ENCODE measurements at places on chromosomes 11 and 22.
A peak's percentile ranks its signal among the peaks of the same experiment; 100 is the strongest.

DNA sequence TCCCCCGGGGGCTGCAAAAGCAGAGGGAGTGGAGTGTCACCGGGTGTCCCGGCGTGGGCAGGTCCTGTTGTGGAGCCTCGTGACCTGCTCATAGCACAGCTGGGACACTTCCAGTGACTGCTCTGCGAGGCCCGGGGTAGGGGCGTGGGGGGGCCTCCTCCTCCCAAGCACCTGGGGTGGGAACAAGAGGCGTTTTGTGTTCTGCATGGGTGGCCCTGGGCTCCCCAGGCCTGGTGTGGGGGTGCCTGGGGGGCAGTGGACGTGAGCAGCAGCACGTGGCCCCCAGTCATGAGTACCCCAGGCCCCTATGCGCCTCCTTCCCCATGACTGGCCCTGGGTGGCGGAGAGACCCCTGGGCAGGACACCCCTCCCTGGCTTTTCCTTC lies 104.7 kb downstream of the KCNQ1 start:
- DNase-seq, result no peak

DNA sequence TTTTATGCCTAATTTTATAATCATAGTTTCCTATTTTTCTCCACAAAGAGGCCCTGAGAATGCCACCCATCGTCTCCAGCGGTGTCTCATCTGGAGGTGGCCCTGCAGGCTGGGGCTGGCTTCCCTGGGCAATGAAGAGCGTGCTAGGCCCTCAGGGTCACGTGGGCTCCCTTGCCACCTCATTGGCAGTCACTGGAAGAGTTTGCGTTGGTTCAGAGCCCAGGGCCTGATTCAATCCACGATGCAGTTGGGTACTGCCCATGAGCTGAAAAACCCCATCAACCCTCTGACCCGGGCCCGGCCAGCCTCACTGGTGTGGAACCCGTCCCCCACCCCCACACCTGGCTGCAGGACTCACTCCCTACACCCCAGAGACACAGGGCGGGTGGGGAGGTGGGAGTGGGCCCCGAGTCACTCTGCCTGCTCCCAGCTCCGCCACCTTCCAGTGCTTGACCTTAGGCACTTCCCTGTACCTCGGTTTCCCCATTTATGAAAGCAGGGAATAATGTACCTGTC lies 43.4 kb upstream of the A4GALT start:
- DNase-seq, result no peak

GRCh38 chr11:69878144-69878883 lies 59.1 kb upstream of the FGF3 start:
- DNase-seq, result no peak

DNA sequence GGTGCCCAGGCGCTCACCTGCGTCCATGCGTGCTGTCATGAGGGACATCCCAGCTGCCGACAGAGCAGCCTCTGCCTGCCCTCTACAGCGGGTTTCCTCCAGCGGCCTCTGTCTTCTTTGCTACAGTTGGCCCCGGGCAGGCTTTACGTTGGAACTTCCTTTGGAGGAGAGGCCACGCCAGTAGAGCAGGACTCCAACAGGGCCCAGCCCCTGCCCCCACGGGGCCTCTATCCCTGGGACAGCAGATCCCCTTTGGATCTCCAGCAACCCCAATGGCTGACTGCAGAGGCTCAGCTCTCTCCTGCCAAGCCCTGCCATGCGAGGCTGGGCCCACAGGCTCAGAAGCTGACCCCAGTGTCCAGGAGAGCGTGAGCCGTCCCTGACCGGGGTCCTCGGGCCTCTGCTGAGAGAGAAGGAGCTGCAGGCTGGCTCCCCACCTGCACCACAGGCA lies 12.1 kb downstream of the TRPM5 start:
- DNase-seq, result no peak

- no peak for DNase-seq
Measured at GRCh38 chr11:124798991-124799347, 1.2 kb downstream of the MSANTD2 start.

DNA sequence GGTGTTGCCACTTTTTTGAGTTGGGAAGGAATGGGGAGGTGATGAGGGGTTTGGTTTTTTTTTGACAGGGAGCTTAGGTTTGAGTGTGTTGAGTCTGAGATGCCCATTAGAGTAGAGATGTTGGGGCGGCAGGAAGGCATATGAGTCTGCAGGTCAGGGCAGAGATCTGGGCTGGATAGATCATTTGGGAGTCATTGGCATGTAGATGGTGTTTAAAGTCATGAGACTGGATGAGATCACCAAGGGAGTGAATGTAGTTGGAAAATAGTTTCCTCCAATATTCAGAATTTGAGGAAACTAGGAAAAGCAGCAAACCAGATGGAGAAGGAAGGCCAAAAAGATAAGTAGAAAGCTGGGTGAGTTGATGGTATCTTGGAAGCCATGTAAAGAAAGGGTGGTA lies 2.1 kb upstream of the ANAPC15 start:
- no peak for DNase-seq

DNA sequence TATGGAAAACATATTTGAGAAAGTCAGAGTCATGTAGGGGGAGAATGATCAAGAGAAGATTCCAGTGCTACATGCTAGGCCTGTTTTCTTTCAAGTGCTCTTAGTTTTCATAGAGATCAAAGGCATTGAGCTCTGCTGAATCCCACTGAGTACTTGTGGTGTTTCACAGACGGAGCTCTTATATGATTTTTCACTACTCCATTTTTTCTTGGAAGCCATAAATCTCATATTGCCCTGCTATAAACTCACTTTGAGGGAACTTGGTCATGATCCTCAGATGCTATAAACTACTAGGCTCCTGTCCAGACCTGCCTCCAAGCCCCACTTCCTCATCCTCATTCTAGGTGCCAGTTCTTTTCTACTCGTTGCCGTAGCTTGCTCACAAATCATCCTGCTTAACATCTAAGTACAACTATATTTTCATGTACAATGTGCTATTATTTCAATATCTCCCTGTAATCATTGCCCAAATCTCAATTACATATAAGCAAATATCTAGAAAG lies 180.8 kb upstream of the CCDC179 start:
- no peak for DNase-seq

- no peak for DNase-seq
Measured at GRCh38 chr11:114059984-114060391, 477 bp downstream of the ZBTB16 start.

- no peak for DNase-seq
Measured at GRCh38 chr11:102330231-102330630, 12.9 kb downstream of the BIRC3 start.

- no peak for DNase-seq
Measured at GRCh38 chr11:91742155-91742554, 482.5 kb upstream of the FAT3 start.

DNA sequence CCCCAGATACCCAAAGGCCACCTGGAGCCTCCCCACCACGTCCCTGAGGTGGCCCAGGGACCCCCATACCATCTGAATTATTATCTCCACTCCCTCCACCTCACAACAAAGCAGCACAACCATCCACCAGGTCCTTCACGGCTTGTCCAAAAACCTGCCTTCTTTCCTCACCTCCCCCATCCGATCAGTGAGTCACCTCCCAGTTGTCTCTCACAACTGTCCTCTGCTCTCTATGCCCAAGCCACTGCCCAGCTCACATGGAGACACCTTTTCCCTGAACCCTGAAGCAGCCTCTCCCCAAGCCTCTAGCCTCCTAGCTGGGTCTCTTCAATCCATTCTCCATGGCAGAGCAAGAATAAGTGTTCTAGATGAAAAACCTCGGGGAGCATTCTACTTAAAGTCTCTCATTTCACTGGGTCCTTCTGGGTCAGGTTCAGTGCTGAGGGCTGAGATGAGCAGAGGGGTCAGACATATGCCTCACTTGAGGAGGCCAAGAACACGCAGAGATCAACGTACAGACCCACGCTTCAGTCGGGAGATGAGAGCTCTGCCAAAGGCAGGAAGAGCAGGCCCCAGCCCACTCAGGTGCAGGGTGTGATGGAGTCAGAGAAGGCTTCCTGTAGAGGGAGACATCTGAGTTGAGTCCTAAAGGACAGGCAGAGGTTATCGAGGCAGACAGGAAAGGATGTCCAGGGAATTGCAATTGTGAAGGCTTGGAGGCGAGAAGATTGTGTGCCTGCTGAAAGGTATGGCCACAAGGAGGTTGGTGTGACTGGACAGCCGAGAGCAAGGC lies 74.7 kb downstream of the PDE2A start:
- DNase-seq, result no peak

- no peak for DNase-seq
Measured at GRCh38 chr11:40246983-40247382, 1212.5 kb downstream of the LRRC4C start.

DNA sequence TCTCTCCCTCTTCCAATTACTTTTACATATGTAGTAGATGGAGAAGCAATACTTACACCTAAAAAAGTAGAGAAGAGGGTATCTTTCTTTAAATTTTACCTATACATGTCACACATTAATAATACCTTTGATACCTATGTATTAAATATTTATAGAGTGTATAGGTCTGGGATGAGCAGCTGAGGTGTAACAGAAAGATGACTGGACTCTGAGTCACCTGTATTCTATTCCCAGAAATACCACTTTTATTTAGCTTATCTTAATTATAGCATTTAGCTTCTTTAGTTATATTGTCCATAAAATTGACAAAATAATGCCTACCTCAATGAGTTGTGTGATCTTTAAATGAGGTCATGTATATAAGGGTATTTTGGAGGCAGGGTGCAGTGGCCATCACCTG lies 30.6 kb upstream of the YAP1 start:
- DNase-seq, result no peak

DNA sequence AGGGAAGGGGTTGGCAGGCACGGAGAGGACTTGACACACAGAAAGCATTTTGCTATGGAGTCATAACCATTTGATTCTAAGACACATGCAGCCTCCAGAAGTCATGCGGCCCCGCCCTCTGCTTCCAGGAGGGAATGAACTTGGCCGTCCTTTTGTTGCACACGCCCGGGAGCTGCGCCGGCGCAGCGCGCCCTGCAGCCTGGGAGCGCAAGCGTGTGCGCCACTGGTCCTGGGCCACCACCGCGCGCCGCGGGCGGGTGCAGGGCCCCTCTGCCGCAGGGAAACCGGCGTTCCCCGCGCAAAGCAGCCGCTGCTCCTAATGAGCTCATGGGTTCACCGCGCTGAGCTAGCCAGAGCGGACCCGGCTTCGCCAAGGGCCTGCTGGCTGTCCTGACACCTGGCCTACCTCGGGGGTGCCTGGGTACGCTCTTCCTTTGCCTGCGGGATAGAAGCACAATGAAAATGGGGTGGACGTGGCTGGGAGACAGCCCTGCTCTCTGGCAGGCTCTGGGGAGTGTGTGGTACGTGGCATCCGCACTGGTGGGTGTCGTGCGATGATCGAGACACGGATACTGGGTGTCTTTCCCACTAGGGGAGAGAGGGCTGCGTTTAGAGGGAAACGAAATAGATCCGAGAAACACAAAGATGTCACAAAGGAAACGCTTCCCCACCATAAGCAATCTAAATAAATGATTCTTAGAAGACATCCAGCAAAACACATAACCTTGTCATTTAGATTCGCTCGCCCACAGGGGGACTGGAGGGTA lies 669 bp downstream of the MICAL3 start:
- peak; percentile 25 for DNase-seq

GRCh38 chr11:119722281-119722794 lies 6.7 kb downstream of the NECTIN1 start:
- no peak for DNase-seq

GRCh38 chr11:31069447-31070205 lies 299.9 kb downstream of the DCDC1 start:
- no peak for DNase-seq

GRCh38 chr22:46055911-46056545 lies 79.1 kb upstream of the WNT7B start:
- DNase-seq, result no peak

GRCh38 chr11:68589547-68590216 lies 94.7 kb upstream of the GAL start:
- DNase-seq, result no peak

DNA sequence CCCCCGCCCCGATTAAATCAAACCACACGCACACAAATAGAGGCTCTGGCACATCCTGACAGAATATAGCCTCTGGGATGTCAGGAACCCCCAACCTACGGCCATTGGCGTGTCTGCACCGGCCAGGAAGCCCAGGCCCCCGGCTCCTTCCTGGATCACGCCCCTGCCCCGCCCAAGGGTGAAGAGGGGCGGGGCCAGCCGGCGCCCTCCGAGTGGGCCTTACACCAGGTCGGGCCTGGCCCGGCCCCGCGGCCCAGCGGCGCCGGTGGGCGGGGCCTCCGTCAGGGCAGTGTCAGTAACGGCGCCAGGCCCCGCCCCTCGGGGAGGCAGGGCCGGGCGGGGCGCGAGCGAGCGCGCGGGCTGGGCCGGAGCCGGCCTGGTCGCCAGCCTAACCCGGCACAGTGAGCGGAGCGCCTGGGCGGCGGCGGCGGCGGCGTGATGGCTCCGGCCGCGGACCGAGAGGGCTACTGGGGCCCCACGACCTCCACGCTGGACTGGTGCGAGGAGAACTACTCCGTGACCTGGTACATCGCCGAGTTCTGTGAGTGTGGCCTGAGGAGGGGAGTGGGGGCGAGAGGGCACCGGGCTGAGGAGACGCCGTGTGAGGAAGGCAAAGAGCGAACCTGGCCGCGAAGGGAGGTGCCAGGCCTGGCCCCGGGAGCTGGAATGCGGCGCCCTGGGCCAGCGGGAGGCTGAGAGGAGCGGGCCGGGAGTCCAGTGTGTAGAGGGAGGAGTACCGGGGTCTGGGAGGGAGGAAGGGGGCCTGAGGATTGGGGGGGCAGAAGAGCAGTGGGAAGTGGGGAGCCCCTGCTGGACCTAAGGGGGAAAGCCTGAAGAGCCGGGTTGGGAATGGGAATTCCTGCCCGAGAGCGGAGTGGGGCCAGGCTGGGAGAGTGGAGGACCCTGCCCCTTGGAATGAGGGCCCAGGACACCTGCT lies at the start of gene ACER3:
Gene ACER3, plus strand, starts transcription at position 380 of the 937 bp plus-strand sequence. Its CDS starts 59 bp downstream, at position 439.
- DNase-seq, result peak; percentile 4

GRCh38 chr22:38305471-38306448 lies 11.5 kb downstream of the CSNK1E start:
- no peak for DNase-seq

DNA sequence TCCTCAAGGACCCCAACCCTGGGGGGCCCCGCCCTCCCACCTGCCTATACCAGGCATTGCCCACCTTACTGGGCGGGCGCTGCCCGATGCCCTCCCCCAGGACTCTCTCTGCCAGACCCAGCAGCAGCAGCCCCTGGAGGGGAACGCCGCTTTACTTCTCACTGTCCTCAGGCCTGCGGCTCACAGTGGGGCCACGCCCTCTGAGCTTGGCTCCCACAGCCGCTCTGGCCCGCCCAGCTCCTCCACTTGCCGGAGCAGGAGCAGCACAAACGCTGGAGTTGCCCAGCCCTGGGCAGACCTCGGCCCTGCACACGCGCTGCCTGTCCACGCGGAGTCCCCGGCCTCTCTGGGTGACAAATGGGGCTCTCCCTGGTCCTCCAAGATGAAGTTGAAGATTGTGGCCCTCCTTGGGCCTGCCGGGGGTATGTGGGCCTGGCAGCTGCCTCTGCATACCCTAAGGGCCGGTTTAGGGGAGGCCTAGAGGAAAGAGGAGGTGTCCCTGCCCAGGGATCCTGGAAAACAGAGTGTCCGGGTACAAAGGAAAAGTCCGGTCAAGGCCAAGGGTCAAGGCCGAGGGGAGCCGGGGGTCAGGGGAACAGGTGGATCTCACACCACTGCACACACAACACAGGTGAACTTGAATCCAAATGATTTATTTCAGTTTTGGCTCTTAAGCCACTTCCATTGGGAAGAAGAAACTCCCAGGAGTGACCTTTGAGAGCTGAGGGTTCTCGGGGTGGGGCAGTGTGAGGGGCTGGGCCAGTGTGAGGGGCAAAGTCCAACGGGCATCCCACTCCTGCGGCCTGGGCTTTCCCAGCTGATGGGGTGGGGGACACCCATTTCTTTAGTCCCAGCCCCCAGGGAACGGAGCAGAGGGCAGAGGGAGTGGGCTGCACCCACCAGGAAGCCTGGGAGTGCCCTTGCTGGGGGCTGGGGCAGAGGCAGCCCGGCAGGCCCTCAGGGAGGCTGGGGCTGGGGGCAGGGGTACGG lies 674 bp upstream of the BAIAP2L2 start:
- no peak for DNase-seq
